ENCODE measurements at places on chromosomes 12 and 14.

GRCh38 chr12:28237423-28237822 lies 47.2 kb downstream of the CCDC91 start:
- DNase-seq: no peak

- no peak for DNase-seq
These were observed 26.8 kb downstream of the RIC8B start for GRCh38 chr12:106801167-106801708.

- DNase-seq: no peak
These were observed 12.7 kb downstream of the FLRT2 start for GRCh38 chr14:85542623-85543022.

- no peak for DNase-seq
These were observed 97.8 kb downstream of the PRKD1 start for GRCh38 chr14:29829851-29830250.

GRCh38 chr12:108505129-108505528 lies 9.9 kb upstream of the FICD start:
- DNase-seq: no peak

GRCh38 chr14:76941544-76941943 lies 87.0 kb downstream of the IRF2BPL start:
- DNase-seq: no peak

- DNase-seq: peak; percentile 97
These were observed 462.2 kb downstream of the DIO2 start for GRCh38 chr14:79749065-79749464.

DNA sequence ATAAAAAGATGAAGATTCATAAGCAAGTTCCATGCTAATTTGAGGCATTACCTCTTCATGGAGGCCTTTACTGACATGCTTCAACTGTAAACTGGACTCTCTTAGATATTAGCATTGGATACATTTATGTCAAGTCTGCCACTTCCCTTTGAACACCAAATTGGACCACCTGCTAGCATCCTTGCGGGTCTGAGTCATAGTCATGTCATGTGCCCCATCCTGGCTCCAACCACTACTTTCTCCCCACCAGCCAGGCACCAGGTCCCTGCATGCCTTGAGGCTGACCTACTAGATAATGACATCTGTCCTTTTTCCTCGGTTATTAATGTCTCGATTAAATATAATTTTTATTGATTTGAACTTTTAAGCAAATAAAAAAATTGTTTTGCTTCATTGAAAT lies 32.9 kb upstream of the EEA1 start:
- DNase-seq: no peak

GRCh38 chr14:61120576-61120975 lies 139.5 kb downstream of the SLC38A6 start:
- DNase-seq: no peak

DNA sequence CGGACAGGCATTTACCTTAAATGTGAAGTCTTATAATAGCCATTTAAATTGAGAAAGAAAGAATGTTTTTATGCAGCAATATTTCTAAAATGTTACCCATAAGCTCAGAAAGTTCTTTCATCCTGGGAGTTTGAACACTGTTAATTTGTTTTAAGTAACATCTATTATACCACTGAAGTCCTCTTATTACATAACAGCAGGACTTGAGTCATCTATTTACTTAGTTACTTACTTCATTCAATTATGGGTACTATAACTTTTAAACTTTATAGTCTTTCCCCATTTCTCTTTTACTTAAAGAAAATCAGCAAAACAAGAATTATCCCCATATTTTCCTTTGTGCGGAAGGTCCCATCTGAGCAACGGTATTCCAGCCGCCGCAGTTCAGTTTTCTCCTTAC lies 473.1 kb downstream of the ETNK1 start:
- no peak for DNase-seq

DNA sequence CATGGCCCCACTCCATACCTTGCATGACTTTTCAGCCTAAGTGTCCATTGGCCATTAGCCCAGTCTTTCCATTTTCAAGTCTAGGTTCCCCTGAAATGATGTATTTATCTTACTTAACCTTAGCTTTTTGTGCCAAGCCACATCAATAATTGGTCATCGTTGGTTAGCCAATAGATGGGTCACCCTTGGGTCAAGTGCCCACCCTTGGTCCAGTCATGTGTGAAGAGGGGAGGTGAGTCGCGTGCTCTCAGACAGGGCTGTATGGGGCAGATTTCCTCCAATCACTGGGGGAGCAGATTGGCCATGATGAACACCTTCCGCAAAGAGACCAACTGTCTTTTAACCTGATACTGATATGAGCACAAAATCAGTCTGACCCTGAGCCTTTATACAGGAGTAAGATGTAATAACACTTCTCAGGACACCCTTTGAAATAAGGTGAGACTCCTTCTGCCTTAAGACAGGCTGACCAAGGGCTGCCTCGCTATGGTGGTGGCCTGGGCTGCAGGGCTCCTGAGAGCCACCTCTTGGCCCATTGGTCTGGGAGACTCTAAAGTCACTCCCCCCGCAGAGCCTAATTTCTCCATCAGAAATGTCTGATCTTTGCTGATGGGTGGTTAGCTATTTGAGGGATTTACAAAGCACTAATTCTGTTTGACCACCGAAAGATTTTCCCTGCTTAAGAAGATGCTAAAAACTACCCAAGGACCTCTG lies 143.2 kb downstream of the ZFP36L1 start:
- DNase-seq: no peak

- DNase-seq: no peak
These were observed 127.7 kb downstream of the SNAPC1 start for GRCh38 chr14:61889914-61890351.

DNA sequence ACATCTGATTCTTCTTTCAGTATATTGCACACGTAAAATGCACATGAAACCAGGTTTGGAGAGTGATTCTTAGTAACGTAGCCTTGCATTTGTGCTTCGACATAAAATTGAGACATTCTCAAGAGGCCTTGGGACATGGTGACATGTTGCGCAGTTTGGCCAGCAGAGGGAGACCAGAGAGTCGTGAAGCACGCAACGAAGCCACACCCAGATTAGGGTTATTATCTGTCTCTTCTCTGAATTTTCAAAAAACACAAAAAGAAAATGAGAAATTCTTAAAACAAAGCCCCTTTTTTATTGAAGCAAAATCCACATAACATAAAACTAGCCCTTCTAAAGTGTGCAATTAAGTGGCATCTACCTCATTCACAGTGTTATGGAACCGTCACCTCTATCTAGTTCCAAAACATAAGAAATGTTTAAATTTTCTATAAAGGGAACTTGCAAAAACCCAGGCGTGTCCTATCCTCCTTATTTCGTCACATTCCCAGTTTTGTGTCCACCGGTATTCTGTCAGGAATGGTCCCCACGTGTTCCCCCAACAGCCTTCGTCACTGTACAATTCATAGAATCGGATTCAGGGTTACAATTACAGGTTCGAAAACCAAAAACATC lies 108.8 kb upstream of the ATF7IP start:
- DNase-seq: peak; percentile 47

GRCh38 chr14:37232907-37233481 lies 35.3 kb downstream of the MIPOL1 start:
- DNase-seq: peak; percentile 50

- DNase-seq: no peak
These were observed 54.9 kb upstream of the DIO3 start for GRCh38 chr14:101506211-101506925.

DNA sequence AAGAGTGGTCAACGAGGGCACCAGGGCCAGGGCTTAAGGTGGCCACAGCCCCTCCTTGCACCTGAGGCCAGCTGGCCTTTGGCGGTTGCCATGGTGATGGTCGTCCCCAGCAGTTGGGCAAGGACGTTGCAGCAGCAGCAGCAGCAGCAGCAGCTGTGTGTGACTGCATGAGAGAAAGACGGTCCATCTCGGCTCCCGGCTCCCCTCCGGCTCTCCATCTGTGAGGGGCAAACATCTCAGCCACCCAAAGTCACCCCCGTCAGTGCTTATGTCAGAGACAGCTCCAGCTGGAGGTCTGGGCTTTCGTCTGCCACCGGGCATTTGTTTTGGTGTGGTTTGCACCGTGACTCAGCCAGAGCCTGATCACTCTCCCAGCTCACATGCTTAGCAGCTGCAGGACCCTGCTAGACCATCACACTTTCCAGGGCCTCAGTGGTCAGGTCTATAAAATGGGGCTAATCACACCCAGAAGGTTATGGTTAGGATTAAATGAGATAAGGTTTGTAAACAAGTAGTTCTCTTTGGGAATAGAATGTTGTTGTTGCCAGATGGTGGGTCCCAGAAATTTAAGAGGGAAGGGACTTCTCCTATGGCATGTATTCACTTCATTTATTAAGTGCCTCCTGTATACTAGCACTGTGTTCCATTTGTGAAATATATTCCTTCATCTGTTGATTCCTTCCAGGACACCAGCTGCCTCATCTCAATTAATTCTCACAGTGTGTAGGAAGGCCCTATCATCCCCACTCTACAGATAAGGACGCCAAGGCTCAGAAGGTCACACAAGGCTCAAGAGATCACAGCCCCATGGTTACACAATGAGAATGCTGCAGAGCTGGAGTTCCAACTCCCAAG lies 212.6 kb upstream of the LHX5 start:
- DNase-seq: peak; percentile 42

GRCh38 chr12:32322354-32322753 lies 77.0 kb upstream of the FGD4 start:
- DNase-seq: no peak

GRCh38 chr14:24270537-24271133 lies 762 bp downstream of the RABGGTA start:
- DNase-seq: peak; percentile 50

GRCh38 chr12:40825156-40825555 lies 132.9 kb downstream of the CNTN1 start:
- DNase-seq: no peak

DNA sequence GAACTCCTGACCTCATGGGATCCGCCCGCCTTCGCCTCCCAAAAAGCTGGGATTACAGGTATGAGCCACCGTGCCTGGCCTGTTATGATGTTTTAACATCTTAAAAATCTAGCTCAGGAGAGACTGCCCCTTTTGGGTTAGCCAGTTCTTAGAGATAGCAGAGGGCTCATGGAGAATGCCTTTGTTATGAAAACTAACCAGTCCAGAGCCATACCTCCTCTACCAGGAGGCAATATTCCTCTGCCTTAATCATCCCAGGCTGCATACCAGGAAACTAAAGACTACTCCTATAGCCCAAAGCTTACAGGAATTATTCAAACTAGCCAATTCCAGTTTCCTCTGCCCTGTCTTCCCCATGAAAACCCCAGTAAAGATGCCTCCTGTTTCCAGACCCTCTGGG lies 96.0 kb upstream of the MDM1 start:
- no peak for DNase-seq

GRCh38 chr12:47560415-47560814 lies 145.4 kb downstream of the RPAP3 start:
- DNase-seq: no peak

- DNase-seq: no peak
These were observed 953.5 kb upstream of the MDGA2 start for GRCh38 chr14:48628870-48629269.

- no peak for DNase-seq
These were observed 76.2 kb downstream of the ETV6 start for GRCh38 chr12:11725686-11726085.

GRCh38 chr12:24133384-24133783 lies 183.9 kb upstream of the SOX5 start:
- no peak for DNase-seq

DNA sequence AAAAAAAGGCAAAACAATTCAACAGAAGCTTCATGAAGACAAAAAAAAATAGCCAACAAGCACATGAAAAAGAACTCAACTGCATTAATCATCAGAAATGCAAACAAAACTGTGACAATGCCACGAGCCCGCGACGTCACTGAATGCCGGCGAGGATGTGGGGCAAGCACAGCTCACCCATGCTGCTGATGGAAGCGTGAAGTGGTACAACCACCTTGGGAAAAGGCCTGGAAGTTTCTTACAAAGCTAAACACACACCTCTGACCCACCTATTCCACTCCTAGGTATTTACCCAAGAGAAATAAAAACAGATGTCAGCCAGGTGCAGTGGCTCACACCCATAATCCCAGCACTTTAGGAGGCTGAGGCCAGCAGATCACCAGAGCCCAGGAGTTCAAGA lies 10.5 kb downstream of the BTBD6 start:
- DNase-seq: no peak

- DNase-seq: no peak
These were observed 98.0 kb upstream of the PLEKHG7 start for GRCh38 chr12:92604786-92605185.

DNA sequence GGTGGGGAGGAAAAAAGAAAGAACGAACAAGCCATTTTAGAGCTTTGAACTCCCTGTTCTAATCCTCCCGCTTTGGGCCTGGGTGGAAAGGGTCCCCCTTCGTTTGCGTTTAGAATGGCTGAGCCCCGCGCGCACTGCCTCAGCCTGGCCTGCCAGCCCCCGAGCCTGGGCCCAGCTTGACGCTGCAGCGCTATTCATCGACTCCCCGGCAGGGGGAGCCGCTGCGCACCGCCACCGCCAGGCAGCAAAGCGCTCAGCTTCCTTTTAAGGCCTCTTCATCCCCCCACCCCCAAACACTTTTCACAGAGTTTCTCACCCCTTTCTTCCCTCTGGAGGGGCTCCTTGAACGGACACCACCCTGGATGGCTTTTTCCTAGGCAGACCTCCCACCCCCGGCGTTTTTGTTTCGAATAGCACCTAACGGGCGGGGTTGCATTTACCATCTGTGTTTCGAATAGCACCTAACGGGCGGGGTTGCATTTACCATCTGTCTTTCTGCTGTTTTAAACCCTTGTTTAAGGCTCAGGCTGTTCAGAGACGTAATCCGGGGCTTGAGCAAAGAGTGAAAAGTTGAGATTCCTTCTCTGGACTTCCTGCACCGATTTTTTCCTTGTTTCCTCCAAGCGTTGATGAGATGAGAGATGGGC lies 56.4 kb upstream of the PIWIL1 start:
- DNase-seq: peak; percentile 12

- peak; percentile 26 for DNase-seq
These were observed 131.2 kb upstream of the DYRK2 start for GRCh38 chr12:67517181-67517887.

Data from NCI-H1694 treated with DMSO at 0.1 percent for 48 hours (cell line).